ENCODE measurements at places on chromosomes 6 and 20.
A peak's percentile ranks its signal among the peaks of the same experiment; 100 is the strongest.

DNA sequence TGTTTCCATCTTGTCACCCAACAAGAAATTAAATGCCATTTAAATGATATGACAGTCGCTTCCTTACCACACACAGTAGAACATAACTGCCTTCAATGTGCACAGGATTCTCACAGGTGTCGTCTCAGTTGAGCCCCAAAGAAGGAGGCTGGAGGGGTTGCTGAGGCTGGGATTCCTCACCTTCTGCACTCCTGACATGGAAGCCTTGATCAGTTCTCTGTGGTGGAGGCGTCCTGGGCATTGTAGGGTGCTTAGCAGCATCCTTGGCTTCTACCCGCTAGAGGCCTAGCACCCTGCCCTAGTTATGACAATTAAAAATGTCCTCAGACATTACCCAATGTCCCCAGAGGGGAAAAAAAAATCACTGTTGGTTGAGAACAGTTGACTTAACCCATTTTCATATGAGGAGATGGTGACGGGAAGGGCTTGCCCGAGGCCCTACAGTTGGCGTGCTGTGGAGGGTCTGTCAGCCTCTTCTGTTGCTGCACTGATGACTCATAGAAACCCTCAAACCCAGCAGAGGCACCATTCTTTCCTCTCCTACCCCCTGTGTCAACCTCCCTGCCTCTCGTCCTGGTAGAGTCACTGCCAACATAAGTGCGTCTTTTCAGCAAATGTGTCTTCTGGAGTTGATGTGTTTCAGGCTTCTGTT is 19.3 kb upstream of the ZNF831 start:
- DNase-seq, result no peak

- no peak for DNase-seq
Observed at GRCh38 chr6:16270178-16270794, 31.9 kb downstream of the GMPR start.

DNA sequence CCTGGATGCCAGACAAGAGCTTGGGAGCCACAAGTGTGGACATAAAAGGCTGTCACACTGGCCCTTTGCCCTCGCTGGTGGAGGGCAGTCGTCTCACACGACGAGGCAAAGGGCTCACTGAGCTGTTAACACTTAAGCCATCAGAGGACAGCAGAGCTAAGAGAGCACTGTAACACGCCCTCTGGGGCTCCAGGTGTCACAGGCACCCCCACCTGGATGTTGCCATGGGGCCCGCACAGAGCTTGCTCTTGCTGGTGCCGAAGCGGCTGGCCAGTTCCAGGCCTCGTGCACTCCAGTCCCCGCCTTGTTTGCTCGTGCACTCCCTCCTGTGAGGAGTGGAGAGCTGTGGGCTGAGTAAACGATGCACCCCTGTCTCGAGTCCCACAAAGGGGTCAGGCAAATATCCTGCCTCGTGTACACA is 37.4 kb downstream of the SLC35D3 start:
- no peak for DNase-seq

GRCh38 chr6:43909474-43910148 is 139.6 kb downstream of the VEGFA start:
- DNase-seq, result no peak

GRCh38 chr6:168724669-168725570 is 283.9 kb downstream of the SMOC2 start:
- DNase-seq, result no peak

DNA sequence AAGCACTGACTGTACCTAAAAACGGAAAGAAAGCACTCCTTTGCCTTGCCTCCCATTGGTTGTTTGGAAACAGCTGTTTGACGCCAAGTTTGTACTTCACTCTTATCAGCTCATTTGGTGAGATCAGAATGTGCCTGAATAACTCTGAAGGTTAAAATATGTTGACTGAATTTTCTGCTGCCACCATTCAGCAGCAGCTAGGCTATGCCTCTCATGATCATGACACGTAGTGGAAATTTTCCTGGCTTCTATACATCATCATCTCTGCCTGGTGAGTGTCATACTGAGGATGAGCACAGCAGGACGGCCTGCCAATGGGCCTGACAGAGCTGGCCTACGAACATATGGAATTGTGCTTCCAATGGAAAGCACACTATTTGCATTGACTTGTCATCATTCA is 704.9 kb upstream of the CITED2 start:
- DNase-seq, result no peak

DNA sequence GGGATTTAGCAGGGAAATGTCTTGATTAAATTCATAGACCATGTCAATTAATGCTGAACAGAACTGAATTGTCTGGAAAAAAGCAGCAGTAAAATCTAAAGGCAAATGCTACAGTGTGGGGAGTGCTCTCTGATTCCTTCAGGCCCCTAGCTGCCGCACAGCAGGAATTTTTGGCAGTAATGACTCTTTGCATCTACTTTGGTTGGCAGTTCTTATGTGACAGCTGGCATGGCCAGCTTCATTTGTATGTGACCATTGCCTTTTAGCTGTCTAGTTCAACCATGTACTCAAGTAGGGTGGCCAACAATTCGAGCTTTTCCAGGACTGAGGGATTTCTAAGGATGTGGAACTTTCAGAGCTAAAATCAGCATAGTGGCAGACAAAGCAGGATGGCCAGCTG is 499.1 kb upstream of the MAN1A1 start:
- DNase-seq, result no peak

DNA sequence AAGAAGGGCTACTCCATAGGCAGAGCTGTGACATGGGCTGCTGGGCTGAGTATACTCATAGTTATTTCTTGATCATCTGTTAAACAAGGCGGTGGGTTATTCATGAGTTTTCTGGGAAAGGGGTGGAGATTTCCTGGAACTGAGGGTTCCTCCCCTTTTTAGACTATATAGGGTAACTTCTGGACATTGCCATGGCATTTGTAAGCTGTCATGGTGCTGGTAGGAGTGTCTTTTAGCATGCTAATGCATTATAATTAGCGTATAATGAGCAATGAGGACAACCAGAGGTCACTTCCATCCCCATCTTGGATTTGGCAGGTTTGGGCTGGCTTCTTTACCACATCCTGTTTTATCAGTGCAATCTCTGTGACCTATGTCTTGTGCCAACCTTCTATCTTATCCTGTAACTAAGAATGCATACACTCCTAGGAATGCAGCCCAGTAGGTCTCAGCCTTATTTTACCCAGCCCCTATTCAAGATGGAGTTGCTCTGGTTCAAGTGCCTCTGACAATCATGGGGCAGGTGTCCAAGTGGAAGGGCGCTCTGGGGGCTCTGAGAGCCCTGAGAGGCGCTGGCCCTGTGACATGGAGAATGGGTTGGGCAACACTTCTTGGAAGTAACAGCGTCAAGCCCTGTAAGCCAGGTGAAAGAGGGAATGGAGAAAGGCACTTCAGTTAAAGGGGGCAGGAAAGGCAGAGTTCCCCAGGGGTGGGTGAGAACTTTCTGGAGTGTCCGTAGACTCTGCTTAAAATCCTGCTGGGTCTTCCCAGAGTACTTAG is 354.2 kb upstream of the SULF2 start:
- DNase-seq, result no peak

DNA sequence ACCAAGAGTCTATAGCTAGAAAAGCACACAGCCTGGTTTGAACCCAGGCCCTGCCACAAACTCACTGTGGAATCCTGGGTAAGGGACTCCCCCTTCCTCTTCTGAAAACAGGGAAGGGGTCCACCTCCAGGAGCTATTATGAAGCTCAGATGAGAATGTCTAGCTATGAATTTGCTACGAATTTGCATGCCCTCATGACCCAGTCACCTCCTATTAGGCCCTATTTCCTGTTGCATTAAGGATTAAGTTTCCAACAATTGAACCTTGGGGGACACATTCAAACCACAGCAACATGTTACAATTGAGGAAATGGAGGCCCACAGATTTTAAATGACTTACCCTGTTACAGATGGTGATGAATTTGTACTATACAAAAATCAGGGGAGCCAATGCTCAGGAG is 46.2 kb downstream of the PREX1 start:
- DNase-seq, result no peak

GRCh38 chr20:1861996-1862662 is 33.1 kb upstream of the SIRPA start:
- no peak for DNase-seq

DNA sequence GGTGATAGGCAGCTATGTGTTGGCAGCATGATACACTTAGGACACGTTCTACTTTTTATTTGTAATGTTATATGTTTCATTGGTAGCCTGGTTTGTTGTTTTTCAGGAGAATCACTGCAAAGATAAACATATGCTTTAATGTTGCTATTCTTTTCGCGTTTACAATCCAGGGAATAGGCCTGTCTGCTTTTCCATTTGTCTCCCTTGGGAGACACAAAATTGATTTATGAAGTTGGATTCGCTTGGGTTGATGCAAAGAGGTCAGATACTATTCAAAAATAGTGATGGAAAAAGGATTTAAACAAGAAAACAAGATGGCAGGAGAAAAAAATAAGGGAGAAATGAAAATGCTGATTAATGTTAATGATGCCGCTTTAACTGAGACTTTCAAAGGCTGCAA is 179.5 kb upstream of the SOX4 start:
- DNase-seq, result no peak

- DNase-seq, result no peak
Observed at GRCh38 chr6:170007468-170008293, 256.3 kb downstream of the ERMARD start.

- DNase-seq, result no peak
Observed at GRCh38 chr6:169183233-169183632, 70.4 kb downstream of the THBS2 start.

- DNase-seq, result no peak
Observed at GRCh38 chr20:64055893-64056638, 6.6 kb upstream of the SOX18 start.

- DNase-seq, result no peak
Observed at GRCh38 chr6:4088704-4089103, 9.8 kb upstream of the FAM217A start.

DNA sequence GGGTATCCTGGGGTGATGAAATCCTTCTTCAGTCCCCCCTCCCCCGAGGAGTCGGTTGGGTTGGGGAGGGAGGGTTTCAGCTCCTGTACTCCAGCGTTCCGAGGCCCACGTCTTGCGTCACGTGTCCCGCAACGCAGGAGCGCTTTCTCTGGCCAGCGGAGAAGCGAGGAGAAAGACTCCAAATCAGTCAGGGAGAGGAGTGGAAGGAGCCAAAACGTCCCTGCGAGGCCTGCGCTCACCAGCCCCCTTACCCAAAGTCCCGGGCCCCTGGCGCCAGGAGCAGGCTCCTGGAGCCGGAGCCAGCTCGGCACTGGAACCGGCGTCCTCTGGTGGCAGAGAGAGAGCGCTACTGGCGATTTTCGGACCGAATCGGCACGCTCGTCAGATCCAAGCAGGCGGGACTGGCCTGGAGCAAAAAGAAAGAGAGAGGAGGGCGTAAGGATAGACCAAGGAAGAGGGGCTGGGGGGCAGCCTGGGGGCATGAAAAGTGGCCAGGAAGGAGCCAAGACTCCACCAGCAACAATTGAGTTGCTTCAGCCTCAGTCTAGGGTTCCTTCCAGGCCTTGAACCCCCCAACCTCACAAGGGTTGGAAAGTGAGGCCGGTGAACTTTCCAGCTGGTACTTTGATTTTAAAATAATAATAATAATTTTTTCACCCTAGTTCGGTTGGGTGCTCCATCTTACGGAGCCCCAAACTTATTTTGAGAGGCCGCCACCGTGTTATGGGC is at the start of gene GNAS:
TSS of gene GNAS (plus strand) at position 174 of the 729 bp plus-strand sequence.
- DNase-seq, result peak; percentile 49

GRCh38 chr20:46575937-46576461 is 25.5 kb upstream of the OCSTAMP start:
- DNase-seq, result no peak

DNA sequence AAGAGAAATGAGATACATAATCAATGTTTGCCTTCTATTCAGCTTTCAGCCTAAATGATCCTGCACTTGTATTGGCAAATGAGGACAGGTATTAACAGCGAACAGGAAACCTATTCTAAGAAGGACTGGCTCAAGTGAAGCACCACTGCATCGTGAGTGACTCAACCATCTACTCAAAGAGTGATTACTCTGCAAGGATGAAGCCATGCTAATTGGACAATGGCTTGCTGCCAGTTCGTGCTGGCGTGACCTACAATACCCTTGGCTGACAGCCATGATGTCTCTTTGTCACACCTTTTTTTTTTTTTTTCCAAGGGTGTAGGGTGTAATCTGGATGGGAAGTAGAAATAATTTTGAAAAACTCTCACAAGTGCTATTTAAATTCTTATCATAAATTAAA is 104.9 kb downstream of the GJA10 start:
- no peak for DNase-seq

DNA sequence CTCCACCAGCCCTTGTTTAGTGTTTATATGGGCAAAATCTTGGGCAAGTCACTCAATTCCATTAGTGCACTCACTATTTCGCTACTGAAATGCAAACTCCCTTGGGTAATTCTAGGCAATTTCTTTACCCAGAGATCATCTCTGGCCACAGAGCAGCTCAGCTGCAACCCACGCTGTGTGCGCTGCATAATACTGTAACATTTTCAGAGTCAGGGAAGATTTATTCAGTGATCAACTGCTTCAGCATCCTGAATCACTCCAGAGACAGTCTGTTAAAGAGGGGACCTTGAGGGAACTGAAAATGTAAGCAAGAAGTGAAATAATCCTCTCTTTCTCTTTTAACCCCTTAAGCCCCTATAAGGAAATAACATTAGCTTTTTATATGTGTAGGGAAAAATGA is 189.6 kb upstream of the FBXL4 start:
- no peak for DNase-seq

GRCh38 chr6:144548536-144548935 is 263.4 kb downstream of the UTRN start:
- no peak for DNase-seq

DNA sequence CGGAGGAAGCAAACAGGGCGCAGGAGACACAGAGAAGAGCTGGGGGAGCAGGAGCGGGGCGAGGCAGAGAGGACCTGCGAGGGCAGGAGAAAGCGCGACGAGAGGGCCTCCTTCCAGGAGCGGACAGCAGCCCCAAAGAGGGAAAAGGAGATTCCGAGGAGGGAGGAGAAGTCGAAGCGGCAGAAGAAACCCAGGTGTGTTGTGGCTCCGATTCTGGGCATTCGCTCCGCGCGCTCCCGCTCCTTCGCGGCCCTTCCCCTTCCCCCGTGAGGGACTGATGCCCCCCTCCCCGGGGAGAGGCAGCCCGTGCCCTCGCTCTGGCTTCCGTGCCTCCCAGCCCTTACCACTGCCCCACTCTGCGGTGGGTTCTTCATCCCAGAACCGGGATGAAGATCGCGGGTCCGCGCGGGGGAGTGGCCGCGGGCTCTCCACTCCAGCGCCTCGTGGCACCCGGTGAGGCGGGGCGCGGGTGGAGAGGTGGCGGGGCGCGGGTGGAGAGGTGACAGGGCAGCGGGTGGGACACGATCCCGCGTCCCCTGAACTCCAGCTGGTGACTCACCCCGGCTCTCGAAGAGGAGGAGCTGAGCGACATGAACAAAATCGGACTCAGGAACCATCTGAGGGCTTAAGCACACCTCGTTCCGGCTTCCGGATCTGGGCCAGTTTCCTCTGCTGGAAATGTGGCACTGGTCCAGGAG is 22.4 kb downstream of the TMC2 start:
- DNase-seq, result no peak

GRCh38 chr20:24821391-24821790 is 127.7 kb upstream of the CST7 start:
- no peak for DNase-seq

GRCh38 chr20:57525328-57526086 is 567 bp upstream of the CTCFL start:
- DNase-seq, result no peak

All from D721Med (cell line).